ENCODE measurements at places on chromosomes 11 and 22. TPM values are rescaled to one million over a fixed set of nuclear protein-coding genes. Genes with fewer than 3 reads are reported as not detected.

Gene ANKK1
- not detected for total RNA-seq

Gene TMEM191C
- total RNA-seq = 1.1 TPM

Gene RIMBP3C
- total RNA-seq = not detected

Gene ZNRF3
- total RNA-seq = 6.3 TPM

Gene SAA4
- total RNA-seq = not detected

Gene PTPN5
- not detected for total RNA-seq

Gene TMPRSS5
- 0.07 TPM for total RNA-seq

Gene NRXN2
- total RNA-seq = 8.0 TPM

Gene KRTAP5-8
- total RNA-seq = not detected

Gene SPDYC
- total RNA-seq = not detected

Gene NPAS4
- not detected for total RNA-seq

Gene FOXRED2
- 14.1 TPM for total RNA-seq

Gene NLRP14
- 0.07 TPM for total RNA-seq

Gene SCUBE2
- 1.3 TPM for total RNA-seq

Gene SMTNL1
- total RNA-seq = not detected

Gene OR4C11
- total RNA-seq = not detected

Gene RFPL1
- total RNA-seq = not detected
